ENCODE measurements at places on chromosomes 3 and 15.
A peak's percentile ranks its signal among the peaks of the same experiment; 100 is the strongest.

- DNase-seq: no peak
Observed at GRCh38 chr3:15728766-15729165, 69.0 kb downstream of the ANKRD28 start.

DNA sequence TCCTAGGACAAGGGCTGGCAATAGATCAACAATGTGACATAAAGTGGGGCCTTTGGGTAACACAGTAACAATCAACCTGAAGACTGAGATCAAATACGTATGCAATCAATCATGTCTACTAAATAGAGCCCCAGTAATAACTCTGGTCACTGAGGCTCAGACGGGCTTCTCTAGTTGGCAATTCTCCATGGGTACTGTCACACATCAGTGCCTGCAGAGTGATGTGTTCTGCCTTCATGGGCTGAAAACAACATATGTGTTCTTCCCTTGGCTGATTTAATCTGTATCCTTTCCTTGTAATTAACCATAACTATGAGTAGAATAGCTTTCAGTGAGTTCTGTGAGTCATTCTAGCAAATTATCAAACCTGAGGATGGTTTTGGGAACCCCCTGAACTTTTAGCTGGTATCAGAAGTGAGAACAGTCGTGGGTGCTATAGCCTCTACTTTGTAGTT lies 113.6 kb downstream of the TMCO5A start:
- no peak for DNase-seq

DNA sequence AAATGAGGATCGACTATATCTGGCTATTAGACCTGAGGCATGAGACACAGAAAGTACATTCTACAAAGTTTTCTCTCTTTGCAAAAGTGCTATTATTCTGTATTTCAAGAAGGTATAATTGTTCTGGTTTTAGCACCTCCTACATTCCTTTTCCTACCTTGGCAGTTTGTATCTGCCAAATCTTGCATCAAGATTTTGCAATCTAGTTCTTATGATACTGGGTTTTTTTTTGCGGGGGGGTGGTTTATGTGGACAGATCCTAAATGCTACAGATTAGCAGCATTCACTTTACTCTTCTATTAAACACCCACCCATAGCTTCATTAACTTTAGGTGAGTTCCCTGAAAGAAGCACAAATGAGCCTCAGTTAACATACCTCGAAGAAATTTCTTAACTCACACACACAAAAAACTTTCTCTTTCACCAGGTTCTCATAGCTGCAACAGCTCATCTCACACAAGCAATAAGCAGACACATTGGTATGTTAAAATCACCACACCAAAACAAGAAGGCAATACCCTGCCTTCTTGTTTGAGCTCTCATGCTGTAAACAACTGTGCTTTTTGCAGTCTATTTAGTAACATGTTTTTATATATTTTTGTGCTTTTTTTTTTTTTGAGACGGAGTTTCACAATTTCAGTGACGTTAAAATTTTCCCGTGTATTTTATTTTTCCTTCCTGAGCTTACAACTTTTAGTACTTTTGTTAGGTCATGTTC lies 73.0 kb upstream of the VGLL4 start:
- DNase-seq: no peak

DNA sequence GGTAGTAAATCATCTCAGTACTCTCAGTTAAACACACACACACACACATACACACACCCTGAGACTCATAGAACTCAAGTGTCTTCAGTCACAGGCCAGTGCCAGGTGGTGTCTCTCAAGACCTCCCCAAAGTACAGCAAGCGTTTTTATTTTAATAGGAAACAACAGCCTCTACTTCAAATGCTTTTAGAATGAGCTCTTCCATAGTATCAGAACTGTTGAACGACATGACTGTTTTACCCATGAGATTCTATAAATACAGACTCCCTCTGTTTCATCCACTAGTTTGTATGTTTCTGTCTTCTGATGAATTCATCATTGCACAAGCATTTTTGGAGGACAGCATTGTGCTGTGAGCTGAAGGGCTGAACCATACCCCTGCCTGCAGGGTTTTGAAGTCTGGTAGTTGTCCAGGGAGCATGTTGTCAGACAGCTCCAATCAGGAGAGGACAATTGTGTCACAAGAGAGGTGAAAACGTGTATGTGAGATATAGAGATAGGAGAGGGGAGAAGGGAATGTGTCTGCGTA lies 201.0 kb upstream of the BCL6 start:
- DNase-seq: no peak

GRCh38 chr3:184155644-184156521 lies 706 bp downstream of the DVL3 start:
- DNase-seq: peak; percentile 38

- peak; percentile 40 for DNase-seq
Observed at GRCh38 chr3:170689893-170690660, 104.2 kb upstream of the SLC7A14 start.

DNA sequence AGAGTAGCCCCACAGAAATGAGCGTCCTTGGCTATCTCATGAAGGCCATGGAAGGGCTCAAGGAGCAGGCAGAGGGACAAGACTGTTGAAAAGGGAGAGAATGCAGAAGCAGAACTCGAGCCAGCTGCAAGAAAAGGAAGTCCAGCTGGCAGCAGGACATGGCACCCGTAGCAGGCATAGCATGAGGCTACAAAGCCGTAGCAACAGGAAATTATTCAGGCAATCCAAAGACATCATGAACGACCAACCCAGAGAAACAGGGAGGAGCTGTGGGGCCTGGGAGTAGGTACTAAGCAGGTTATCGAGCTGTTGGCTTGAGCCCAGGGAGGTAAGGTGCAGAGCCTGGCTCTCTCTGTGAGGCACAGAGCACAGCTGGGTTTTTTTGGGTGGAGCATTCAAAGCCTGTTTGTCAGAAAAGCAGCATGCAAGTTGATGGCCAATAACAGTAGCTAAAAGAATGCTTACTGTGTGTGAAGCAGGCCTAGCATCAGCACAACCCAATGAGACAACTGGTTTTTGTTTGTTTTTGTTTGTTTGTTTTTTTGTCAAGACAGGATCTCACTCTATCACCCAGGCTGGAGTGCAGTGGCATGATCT lies 144.0 kb upstream of the SMAD3 start:
- no peak for DNase-seq

- DNase-seq: no peak
Observed at GRCh38 chr3:72190050-72190449, 405.1 kb upstream of the PROK2 start.

DNA sequence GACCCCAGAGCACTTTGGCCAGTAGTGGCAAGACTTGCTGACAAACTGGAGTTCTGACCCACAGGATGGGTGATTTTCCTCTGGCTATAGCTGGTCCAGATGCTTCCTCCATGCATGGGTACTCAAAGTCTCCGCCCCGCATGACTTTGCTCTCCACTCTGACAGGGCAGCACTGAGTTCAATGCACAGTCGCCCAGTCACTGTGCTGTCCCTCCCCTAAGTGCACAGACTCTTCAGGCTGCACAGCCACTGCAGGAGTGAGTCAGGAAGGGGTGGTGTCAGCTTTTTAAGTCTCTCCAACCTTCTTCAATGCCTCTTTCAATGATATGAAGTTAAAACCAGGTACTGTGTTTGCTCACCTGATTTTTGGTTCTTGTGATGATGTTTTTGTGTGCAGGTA lies 17.8 kb downstream of the TEX9 start:
- DNase-seq: no peak

DNA sequence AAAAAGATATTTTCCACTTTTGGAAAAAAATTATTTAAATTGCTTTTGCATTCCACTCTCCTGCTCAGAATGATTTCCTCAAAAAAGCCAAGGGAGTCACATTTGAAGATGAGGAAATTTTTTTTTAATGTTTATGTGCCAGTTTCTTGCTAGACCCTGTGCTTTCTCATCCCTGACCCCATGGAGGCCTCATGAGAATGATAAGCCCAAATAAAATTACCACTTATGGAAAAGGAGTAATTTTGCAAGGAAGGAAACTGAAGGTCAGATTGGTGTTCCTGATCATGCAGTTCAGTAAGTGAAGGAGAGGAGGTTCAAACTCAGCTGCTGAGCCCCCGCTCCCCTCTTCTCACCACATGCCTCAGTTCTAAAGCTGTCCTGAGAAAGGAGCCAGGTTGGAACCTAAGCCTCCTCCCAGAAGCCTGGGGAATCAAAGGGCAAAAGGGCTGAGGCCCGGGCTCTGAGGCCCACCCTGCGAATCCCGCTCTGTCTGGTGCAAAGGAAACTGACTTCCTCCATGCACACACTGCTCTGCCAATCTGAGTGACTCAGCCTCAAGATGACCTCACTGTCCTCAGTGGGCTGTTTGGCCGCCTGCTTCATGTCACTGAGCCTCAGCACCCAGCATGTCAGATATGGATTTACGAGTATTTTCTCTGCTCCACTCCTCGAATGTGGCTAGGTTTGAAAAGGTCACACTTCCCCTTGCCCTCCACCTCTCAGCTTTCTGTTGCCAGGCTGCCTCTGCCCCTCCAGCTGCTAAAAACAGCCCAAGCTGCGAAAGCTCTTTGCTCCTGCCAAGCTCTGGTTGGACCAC lies 56.9 kb upstream of the FLNB start:
- no peak for DNase-seq

DNA sequence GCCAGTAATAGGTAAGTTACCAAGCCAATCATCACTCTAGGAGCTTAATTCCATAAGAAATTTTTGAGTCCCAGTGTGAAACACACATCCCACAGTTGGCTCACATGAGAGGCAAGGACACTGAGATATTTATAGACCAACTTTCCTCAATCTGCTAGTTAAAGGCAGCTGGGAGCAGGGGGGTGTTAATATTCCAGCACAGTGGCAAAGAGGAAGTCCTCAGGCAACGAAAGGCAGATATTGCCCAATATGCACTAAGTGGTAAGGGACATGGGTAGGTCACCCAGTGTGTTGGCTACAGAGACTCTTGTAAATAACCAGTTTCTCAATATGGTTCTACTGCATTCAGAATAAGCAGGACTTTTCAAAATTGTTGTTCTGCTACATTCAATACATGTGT lies 61.0 kb downstream of the TOP2B start:
- no peak for DNase-seq

GRCh38 chr3:41267975-41268640 lies 68.8 kb downstream of the CTNNB1 start:
- no peak for DNase-seq

DNA sequence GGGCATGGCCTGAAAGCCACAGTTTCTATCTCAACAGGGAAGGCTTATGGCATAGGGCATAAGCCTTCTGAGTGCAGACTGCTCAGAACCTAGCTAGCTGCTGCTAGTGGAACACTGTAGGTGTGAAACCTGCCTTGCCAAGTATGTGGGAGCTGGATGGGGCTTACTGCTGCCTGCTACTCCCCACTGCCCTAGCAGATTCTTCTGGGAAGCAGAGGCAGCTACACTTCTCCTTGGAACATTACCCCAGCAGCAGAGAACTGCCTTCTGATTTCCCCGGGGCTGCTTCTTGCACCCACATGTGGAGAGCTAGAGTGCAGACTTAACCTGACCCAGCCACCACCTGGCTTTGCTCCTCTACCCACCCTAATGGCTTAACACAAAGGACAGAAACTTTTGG lies 215.7 kb downstream of the POLQ start:
- DNase-seq: no peak

DNA sequence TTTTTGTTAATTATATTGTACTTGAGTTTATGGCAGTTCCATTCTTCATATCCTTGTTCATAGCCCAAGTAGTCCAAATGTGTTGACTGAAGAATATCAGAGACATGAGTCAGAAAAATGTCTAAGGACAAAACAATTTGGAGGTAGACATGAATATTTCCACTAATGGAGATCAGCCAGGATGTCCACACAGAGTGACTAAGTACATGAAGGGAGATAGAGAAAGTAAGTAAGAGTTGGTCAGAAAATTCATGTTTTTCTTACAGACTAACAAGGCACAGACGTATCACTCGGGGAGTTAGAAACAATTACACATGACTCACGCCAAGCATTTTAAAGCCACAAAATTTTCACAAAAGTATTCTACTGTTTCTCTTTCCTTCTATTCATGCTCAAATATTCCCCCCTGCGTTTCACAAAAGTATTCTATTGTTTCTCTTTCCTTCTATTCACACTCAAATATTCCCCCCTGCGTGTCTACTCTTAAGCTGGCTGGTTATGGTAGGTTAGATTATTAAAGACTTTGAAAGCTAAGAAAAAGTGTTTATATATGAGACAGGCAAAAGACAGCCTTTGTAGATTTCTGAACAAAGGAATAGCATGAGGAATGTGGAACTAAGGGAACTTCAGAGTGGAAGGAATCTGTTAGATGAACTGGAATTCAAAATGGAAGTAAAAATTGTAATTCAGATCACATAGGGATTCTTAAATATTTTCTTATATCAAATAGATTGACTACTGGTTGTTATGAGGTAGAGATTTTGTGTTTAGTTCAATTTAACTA lies 648.7 kb upstream of the CCDC54 start:
- no peak for DNase-seq

GRCh38 chr3:72388117-72388516 lies 460.1 kb downstream of the SHQ1 start:
- no peak for DNase-seq

- DNase-seq: no peak
Observed at GRCh38 chr3:48278884-48279559, 38.1 kb downstream of the ZNF589 start.

DNA sequence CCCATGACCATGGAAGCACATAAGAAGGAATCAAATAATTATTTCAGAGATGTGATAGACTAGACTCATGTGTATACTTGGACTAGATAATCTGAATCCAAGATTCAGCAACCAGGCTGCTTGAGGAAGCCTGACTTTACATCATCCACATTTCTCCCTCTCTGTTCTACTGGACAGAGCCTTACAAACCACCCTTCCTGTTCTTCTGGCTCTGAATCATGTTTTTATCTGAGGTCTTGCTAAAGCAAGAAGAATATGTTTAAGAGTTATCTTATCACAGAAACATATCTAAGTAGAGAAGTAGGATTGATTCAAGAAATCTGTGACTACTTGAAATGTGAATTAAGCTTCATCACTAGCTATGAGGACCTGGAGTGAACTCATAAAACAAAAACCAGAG lies 71.1 kb upstream of the SLC24A5 start:
- DNase-seq: no peak

DNA sequence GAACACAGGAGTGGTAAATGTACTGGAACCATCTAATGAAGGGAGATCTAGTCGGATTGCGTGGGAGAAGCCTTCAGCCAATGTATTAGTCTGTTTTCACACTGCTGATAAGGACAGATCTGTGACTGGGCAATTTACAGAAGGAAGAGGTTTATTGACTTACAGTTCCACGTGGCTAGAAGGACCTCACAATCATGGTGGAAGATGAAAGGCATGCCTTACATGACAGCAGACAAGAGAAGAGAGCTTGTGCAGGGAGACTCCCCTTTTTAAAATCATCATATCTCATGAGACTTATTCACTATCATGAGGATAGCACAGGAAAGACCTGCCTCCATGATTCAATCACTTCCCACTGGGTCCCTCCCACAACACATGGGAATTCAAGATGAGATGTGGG lies 17.0 kb downstream of the HRG start:
- no peak for DNase-seq

- DNase-seq: no peak
Observed at GRCh38 chr3:23395115-23395514, 192.0 kb downstream of the UBE2E2 start.

- no peak for DNase-seq
Observed at GRCh38 chr3:43895573-43895972, 204.8 kb downstream of the ABHD5 start.

Measured in stimulated activated CD8-positive, alpha-beta memory T cell treated with anti-CD3 and anti-CD28 coated beads, Interleukin-2, amount 100 ng/mL, for 48 hours (primary cell).